ENCODE measurements at places on chromosomes 7 and 10.
A peak's percentile ranks its signal among the peaks of the same experiment; 100 is the strongest.

DNA sequence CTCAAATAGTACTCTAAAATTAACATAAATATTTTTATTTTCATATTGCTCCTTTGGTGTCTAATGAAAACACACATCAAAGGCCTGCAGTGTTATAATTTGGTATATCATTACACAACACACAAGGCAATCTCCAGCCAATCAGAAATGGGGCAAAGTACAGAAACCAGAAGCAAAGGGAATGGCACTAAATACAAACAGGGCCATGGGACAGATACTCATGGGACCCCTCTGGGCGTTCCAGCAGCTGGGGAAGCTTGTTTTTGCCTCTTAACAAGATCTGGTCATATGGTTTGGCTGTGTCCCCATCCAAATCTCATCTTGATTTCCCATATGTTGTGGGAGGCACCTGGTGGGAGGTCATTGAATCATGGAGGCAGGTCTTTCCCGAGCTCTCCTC is 551.8 kb upstream of the NRP1 start:
- no peak for DNase-seq

DNA sequence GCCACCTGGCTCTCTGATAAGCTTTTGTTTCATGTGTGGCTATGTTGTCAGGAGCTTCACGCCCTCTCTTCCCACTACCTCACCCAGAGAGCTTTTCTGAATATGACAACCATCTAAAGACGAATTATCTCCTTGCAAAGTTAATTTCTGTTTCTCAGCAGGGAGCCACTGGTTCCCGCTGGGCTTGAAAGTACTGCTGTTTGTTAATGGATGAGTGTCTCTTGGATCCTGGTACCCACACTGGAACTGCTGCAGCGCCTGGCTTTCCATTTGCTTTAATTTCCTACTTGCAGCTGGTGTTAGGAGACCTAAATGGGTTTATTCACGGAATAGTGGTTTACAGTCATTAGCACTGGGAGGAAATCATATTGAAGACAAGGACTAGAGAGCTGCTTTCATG is 267.9 kb upstream of the LRGUK start:
- no peak for DNase-seq

GRCh38 chr10:96089116-96089515 is 41.0 kb upstream of the ZNF518A start:
- no peak for DNase-seq

DNA sequence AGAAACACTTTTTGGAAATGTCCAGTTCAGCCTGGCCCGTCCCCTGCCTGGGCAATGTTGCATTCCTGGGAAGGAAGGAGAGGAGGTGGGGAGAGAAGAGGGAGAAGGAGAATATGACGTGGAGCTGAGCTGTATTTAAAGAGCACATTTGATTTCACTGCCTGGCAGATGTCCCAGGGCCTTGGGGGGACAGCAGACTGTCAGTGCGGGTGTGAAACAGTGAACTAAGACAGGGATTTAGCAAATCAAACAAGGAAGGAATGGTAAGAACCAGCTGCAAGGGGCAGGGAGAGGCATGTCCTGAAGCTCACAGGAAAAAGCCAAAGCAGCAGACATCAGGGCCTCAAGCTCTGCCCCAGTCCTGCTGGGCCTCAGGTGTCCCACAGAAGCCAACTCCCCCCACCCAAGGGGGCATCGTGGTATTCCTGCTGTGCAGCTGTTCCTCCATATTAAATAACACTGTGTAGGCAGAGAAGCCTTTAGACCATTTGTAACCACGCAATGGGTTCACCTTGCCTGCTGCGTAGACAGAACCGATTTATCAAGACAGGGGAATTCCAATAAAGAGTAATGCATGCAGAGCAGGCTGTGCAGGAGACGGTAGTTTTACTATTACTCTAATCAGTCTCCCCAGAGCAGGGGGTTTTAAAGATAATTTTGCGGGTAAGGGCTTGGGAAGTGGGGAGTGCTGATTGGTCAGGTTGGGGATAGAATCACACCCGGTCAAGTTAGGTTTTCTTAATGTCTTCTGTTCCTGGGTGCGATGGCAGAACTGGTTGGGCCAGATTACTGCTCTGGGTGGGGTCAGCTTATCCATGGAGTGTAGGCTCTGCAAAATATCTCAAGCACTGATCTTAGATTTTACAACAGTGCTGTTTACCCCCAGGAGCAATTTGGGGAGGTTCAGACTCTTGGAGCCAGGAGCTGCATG is 18.3 kb downstream of the LEP start:
- no peak for DNase-seq

GRCh38 chr7:54904130-54904529 is 114.7 kb upstream of the EGFR start:
- DNase-seq: no peak

DNA sequence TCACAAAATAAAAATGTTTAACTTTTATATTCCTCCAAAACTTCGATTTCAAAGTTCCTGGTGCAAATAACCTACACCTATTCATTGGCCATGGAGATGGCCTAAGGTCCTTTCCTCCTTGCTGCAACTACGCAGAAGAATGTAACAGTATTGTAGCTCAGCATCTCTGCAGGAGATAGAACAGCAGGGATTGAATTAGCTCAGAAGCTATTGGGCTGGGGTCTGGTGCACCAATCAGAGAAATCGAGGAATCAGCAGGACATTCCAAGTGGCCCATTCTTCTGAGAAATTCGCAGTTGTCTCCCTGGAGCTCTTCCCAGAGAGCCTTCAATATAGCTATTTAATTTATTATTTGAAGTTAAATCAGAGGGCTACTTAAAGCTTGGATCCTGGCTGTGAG is 560.6 kb downstream of the GATA3 start:
- no peak for DNase-seq

- no peak for DNase-seq
Observed at GRCh38 chr7:122803323-122803722, 82.9 kb downstream of the CADPS2 start.

- DNase-seq: peak; percentile 49
Observed at GRCh38 chr10:6239213-6239991, 36.7 kb downstream of the PFKFB3 start.

DNA sequence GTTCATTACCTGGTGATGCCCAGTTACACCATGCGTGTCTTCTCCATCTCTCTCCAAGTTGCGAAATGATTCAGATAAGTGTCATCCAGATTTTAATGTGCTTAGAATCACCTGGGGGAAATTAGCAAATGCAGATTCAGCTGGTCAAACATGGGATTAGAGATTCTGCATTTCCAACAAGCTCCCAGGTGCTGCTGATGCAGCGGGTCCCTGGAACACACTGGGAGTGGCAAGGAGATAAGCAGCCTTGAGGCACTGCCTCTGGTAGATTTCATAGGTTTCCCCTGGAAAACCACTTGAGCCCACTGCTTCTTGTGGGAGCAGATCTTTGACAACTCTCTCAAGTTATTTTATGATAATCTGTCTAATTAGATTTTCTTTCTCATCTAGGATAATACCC is 196.0 kb upstream of the C7orf33 start:
- DNase-seq: no peak

DNA sequence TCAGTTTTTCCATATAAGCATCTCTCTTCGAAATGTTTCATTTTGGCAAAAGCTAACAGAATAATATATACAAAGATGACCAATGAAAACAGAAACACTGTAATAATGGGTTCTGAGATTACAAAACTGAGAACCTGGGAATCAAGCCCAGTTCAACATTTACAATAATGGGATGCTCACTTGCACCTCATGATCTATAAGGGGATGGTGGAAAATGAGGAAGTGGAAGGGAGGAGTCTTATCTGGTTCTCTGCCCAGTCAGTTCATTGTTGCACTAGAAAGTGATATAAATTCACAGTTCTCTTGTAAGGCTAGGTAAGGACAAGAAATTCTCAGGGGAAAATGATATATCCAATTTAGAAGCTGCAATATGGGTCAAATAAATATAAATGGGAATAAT is 31.7 kb upstream of the RHOBTB1 start:
- no peak for DNase-seq

GRCh38 chr7:91291902-91292301 is 27.7 kb downstream of the FZD1 start:
- DNase-seq: no peak

- DNase-seq: no peak
Observed at GRCh38 chr10:1180836-1181235, 124.7 kb downstream of the WDR37 start.

DNA sequence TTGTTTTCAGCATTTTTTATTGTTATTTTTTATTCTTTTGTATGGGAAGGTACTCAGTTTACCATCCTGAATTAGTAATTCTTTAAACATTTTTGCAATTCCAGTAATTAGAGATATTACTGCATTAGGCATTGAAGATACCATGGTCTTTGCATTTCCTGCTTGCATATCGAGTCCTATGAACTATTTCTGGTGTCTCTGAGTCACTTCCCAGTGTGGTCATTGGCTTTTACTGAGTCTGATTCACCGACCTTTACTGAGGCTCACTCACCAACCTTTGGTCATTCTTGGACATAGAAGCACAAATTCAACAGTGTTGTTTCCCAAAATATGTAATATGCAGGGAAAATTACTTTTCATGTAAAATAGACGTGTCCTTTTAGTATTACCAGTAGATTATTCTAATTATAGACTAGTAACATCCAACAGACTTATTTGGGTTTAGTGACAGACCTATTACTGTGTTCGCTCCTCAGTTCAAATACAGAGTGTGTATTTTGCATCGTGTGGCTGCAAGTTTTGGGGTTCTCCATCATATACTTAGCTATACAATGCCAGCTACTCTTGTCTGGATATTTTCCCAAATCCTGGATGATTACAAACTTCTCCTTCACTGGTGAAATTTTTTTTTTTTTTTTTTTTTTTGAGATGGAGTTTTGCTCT is 180.7 kb upstream of the PRSS1 start:
- DNase-seq: no peak

DNA sequence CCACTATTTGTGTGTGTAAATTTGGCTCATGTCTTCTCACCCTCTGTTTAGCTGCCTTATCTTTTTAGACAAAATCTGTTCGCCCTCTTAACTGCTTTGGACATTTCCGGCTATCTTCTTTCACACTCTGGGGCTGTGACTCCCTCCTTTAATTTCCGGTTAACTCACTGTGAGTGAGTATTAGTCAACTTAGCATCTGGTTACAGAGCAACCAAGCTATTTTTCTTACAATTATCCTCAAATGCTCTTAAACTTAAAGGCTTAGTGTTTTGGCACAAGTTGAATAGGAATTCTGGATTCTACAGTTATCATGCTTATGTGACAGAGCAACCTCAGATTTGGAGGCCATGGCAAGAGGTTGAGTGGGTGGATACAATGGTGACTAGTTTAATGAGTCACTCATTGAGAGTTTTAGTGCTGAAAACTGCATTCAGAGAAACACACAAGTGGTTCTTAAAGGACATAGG is 177.6 kb upstream of the SEMA3A start:
- DNase-seq: no peak

GRCh38 chr10:8272794-8273425 is 218.4 kb downstream of the GATA3 start:
- DNase-seq: no peak

GRCh38 chr7:132242192-132242812 is 334.0 kb downstream of the PLXNA4 start:
- no peak for DNase-seq

- DNase-seq: no peak
Observed at GRCh38 chr10:4437061-4437460, 388.9 kb upstream of the AKR1E2 start.

DNA sequence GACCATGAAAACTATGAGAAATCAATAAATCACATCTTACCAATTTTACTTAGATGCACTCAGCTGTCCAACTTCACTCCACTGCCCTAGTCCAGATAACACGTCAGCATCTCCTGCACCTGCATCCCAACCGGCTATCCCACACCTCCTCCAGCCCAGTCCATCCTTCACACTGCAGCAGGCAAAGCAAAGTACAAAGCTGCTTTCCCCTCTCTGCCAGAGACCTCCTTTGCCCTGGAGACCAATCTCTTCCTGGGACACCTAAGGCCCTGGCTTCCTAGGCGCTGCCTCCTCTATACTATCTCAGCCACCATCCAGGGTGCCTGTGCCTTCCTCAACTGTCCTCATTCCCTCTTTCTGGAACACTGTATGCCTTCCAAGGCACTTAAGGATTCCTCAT is 90.3 kb upstream of the DDC start:
- no peak for DNase-seq

GRCh38 chr10:80497187-80498077 is 40.3 kb upstream of the SH2D4B start:
- no peak for DNase-seq

DNA sequence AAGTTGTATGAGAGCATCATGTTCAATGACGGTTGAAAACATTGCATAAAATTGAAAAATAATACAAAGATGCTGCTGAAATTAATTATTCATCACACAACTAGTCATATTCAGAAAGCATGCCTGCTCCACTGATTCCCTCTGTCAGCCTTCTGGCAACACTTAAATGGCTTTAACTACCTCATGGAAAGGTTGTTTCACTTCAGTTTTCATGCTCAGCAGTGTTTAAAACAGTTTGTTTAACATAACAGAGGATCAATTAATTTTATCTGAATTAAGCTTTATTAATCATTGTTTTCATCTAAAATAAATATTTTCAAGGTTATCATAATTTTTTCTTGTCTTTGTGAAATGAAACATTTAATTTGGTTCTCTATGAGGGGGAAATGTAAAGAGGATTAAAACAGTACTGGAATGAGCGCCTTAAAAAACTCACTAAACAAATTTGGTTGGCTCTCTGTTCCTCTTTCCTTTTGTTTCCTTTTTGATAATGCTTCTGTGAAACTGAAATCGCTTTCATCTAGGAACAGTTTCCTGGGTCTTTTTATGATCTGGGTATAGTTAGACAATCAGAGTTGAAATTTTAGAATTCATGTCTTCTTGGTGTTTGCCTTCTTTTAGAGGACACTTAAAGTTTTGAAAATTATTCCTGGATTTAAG is 427.4 kb downstream of the SH2D4B start:
- DNase-seq: no peak

- DNase-seq: no peak
Observed at GRCh38 chr7:31744294-31744874, 57.4 kb downstream of the PPP1R17 start.

- no peak for DNase-seq
Observed at GRCh38 chr7:28280516-28280915, 99.9 kb upstream of the JAZF1 start.

GRCh38 chr10:102651455-102652169 is 7.3 kb downstream of the TRIM8 start:
- no peak for DNase-seq

DNA sequence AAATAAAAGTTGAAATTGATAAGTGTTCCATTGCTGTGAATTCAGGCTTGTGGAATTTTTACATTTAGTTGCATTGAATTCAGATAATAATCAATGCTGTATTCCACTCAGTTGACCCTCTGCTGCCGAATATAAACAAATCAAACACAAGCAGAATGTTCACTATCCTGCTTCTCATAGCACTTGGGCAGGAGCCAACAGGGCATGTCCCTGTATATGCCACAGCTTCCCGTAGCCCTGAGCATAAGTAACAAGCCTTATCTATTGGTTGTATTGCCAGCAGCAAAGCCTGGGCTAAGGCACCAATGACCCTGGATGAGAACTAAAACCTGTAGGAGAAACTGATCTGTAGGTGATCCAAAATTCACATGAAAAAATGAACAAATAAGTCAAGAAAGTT is 145.9 kb downstream of the ARHGAP12 start:
- DNase-seq: no peak

GRCh38 chr7:84044834-84045233 is 149.8 kb downstream of the SEMA3A start:
- no peak for DNase-seq

- DNase-seq: no peak
Observed at GRCh38 chr7:37076668-37077067, 352.4 kb upstream of the AOAH start.

- DNase-seq: no peak
Observed at GRCh38 chr7:140084142-140084655, 21.4 kb upstream of the PARP12 start.

GRCh38 chr10:119378737-119379067 is 163.8 kb downstream of the RGS10 start:
- no peak for DNase-seq

Measured in stimulated activated CD8-positive, alpha-beta memory T cell treated with anti-CD3 and anti-CD28 coated beads, Interleukin-2, amount 100 ng/mL, for 48 hours (primary cell).